Stimulated activated CD4-positive, alpha-beta T cell treated with anti-CD3 and anti-CD28 coated beads, TNF-alpha, amount 100 ng/mL, for 48 hours (primary cell): ENCODE measurements at places on chromosomes 4 and X.

DNA sequence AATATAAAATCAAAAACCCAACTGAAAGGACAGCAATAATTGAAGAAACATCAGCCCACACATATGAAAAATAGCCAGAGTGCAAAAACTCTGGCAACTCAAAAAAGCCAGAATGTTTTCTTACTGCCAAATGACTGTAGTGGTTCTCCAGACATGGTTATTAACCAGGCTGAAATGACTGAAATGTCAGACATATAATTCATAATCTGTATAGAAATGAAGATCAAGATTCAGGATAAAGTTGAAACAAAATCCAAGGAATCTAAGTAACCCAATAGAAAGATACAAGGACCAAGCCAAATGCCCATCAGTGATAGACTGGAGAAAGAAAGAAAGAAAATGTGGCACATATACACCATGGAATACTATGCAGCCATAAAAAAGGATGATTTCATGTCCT, 553.3 kb upstream of the KLHL4 start:
- DNase-seq = no peak

- DNase-seq = no peak
Observed at GRCh38 chrX:34503119-34503518, 154.0 kb downstream of the TMEM47 start.

DNA sequence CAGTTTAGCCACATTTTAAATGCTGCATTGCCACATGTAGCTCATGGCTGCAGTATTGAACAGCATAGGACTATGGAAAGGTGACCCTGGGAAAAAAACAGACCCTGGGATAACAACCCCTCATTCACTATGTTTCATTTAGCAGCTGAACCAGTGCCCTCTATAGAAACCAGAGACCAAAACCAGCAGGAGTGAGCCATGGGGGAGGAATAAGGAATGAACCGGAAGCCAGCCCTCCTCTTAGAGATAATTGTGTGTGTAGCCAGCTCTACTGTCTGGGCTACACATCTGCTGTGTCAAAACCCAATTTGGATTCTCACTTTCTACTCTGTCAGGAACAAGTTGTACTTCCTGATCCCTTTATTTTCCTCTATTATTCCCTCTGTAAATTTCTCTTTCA, 158.5 kb upstream of the S100G start:
- no peak for DNase-seq

DNA sequence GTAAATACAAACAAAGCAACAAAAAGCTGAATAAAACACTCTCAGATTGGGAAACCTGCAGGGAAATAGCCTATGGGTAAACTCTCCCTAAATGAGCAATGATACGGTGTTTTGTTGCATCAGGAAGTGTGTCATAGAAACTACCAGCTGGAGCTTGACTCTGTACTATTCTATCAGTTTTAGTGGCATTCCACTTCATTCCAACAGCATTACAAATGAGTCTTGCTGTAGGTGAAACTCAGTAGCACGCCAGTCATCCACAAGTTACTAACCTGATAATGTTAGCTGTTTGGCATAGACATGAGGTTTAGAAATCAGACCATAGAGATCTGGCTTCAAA, 24.9 kb downstream of the FGFBP1 start:
- DNase-seq = no peak

DNA sequence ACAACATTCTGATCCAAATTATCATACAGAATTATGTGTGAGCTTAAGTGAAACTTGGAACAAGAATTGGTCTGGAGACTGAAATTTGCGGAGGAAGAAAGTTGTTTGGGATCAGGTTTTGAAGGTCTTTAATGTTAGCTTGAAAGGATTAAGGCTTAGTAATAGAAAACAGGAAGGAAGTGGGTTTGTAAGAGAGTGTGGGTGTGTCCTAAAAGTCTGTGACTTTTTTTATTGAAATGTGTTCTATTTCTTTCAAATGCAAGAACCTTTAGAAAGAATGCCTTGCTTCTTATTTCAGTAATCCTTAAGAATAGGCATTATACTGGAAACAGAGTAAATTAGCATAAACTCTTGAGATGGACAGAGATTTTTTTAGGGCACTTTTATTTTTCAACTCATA, 198.0 kb downstream of the GALNTL6 start:
- no peak for DNase-seq

DNA sequence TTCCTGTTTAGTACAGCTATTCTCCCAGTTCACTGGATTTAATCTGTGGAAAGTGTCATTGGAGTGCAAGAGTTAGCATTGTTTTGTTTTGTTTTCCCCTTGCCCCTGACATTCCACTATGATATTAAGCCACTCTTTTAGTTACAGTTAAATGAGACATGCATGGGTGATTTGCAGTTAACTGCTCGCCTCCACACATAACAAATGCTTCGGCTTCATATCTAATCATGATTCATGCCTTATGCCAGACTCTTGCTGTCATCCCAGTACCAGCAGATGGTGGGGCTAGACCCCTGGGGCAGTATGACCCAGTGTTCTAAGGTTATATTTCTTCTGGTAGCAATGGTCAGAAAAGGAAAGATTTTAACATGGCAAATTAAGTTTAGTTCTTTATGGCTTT, 80.1 kb downstream of the RAP1GDS1 start:
- DNase-seq = no peak

GRCh38 chr4:112895811-112896608, 153.4 kb upstream of the ANK2 start:
- DNase-seq = no peak

- no peak for DNase-seq
Observed at GRCh38 chr4:3414421-3415279, 27.1 kb upstream of the HGFAC start.

DNA sequence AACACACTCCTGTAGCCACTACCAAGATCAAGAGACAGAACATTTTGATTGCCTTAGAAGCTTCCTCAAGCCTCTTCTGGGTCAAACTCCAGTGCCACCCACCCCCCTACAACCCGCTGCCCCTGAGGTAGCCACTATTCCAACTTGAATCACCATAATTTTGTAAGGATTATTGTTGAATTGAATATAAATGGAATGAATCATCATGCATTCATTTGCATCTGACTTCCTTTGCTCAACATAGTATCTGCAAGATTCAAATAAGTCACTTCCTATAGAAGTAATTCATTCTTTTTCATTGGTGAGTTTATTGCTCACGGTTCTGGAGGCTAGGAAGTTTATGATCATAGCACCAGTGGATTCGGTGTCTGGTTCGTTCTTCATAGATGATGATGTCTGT, 364.2 kb downstream of the SLITRK2 start:
- no peak for DNase-seq

GRCh38 chr4:57125996-57126395, 15.8 kb upstream of the IGFBP7 start:
- DNase-seq = no peak

DNA sequence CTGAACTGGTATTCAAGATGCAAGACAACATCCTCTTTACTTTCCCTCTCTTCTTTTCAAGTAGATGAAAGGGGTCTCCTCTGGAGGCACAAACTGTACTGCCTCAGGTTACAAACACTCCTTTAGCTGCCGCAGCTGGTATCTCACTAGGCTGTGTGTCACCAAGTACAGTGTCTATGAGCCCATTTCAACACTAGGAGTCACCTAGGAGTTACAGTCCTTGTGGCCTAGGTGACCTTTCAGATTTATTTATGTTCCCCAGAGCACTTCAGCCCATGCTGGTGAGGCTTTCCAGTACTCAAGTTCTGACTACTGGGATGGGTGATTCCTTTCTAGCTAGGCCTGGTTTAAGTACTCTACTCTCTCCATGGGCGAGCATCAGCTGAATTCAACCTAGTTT, 32.4 kb upstream of the TMLHE start:
- no peak for DNase-seq

GRCh38 chr4:124224256-124224655, 488.3 kb downstream of the ANKRD50 start:
- DNase-seq = no peak

DNA sequence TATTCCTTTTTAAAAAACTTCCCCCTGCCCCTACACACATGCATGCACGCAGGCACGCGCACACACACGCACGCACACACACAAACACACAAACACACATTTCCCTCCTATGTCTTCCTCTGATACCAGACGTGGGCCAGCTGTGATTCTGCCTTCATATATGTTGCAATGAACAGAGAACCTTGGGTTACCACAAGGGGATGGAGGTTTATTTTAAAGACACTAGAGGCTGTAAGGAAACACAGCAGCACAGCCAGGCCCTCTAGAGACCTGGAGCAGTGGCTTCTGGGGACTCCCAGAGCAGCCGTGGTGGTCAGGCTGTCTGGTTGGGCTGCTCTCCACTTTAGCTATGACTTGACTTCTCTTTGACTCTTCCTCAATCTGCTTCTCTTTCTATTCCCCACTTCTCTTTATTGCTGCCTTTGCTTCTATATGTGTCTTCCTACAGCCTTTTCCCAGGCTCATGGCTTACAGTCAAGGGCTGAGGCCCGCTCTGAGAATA, 3.2 kb upstream of the TLR10 start:
- no peak for DNase-seq

DNA sequence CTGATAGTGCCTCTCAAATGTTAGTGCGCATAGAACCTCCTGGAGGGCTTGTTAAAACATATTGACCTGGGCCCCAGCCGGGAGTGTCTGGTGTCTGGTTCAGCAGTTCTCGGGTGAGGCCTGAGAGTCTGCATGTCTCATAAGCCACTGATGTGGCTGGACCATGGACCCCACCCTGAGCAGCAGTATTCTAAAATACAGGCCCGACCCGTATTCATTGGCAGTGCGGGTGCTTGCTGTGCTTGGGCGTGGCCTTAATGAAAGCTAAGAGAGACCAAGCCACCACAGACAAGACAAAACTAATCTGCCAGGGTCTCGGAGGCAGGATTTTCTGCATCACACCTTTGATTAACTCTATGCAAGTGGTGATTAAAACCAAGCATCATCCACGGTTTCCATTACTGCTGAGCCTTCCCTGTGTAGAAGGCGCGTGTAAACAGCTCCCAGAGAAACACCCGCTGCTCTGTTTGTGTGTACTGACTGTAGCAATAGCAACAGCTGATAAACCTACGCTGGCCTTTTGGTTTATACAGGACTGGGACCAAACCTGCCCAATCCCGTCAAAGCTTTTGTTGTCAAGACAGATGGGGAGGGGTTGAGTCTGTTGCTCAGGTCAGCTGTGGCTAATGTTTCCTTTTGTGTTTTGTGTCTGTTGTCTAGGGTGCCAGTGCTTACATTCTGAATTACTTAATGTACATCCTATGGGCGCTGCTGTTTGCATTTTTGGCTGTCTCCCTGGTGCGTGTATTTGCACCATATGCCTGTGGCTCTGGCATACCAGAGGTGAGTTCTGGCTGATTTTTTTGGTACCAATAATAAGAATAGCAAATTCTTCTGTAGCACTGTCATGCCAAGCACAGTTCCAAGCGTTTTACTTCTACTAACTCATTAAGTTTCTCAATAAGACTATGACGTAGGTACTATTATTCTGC, 40.8 kb downstream of the CLCN4 start:
- DNase-seq = no peak

GRCh38 chr4:53583513-53583912, 7.8 kb downstream of the LNX1 start:
- no peak for DNase-seq

DNA sequence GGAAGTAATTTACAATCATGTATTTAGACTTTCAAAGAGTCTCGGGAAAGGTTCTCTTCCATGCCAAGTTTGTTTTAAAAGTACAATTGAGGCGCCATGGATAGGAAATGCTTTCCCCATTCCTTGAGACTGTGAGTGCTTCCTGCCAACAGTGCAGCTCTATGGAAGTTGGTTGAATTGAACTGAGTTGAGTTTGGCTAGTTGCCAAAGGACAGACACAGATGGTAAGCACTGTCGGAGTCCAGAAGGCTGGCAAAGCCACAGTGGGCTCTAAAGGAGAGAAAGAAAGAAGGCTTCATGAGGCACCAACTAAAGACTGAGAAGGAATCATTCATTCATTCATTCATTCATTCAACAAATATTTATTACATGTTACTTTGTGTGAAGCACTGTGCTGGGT, 4.3 kb upstream of the KCNE5 start:
- DNase-seq = no peak

- no peak for DNase-seq
Observed at GRCh38 chrX:150080497-150080896, 142.2 kb upstream of the EOLA2 start.

GRCh38 chr4:5722328-5722727, 11.3 kb downstream of the EVC start:
- DNase-seq = no peak

GRCh38 chr4:73704314-73705055, 35.9 kb upstream of the CXCL8 start:
- DNase-seq = no peak

- DNase-seq = no peak
Observed at GRCh38 chr4:1002131-1002630, 9.0 kb upstream of the SLC26A1 start.

DNA sequence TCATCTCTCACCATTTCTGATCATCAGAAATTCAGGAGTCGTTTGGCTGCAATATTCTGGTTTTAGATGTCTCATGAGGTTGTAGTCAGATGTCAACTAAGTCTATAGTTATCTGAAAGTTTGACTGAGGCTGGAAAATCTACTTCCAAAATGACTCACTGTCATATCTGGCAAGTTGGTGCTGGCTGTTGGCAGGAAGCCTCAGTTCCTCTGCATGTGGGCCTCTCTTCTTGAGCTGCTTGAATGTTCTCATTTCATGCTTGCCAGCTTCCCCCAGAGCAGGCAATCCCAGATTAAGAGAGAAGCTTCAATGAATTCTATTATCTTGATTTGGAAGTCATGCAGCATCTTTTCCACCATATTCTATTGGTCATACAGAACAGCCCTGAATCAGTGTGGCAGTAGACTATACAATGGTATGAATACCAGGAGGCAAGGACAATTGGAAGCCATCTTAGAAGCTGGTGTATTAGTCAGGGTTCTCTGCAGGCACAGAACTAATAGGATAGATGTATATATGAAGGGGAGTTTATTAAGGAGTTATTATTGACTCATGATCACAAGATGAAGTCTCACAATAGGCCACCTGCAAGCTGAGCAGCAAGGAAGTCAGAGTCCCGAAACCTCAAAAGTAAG, 46.8 kb upstream of the ELF2 start:
- DNase-seq = no peak

DNA sequence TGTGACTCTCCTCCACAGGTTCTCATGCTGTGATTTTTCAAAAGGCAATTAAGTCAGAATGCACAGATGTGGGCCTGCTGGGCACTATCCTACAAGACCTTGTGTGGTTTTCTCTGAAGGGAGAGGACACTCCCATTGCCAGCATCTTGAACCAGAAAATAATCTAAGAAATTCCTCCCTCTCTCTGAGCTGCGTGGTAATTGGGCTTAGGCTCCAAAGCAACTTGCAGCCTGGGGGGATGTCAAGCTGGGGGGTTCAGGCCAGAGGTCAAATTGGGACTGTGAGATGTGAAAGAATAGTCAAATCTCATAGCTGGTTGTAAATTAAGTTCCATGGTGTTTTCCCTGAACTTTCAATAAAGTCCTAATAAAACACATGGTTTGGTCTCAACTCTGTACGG, 350.6 kb upstream of the SLC7A11 start:
- no peak for DNase-seq

- no peak for DNase-seq
Observed at GRCh38 chrX:150635952-150636351, 57.2 kb upstream of the MTMR1 start.

DNA sequence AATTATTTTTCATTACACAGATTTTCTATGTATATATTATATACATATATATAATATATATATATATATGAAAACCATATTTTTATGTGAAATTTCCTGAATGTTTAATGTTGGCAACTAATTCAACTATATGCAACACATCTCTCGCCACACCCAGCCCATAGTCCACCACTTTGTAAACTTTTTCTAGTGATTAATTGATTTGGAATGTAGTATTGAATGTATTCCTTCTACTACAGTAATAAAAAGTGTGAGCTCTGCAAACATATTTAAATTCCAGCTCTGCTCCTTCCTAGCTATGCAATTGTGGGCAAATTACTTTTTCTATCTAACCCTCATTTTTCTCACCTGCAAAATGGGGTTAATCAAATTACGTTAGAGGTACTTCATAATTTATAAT, 187.8 kb downstream of the TEX11 start:
- no peak for DNase-seq
